Esophagus squamous epithelium (tissue), 5 donors: ENCODE measurements at places on chromosomes 12 and 14.

- no peak for DNase-seq
Measured at GRCh38 chr12:124452576-124453331, 114.7 kb downstream of the NCOR2 start.

- no peak for DNase-seq
Measured at GRCh38 chr12:8033153-8034044, 883 bp downstream of the FOXJ2 start.

DNA sequence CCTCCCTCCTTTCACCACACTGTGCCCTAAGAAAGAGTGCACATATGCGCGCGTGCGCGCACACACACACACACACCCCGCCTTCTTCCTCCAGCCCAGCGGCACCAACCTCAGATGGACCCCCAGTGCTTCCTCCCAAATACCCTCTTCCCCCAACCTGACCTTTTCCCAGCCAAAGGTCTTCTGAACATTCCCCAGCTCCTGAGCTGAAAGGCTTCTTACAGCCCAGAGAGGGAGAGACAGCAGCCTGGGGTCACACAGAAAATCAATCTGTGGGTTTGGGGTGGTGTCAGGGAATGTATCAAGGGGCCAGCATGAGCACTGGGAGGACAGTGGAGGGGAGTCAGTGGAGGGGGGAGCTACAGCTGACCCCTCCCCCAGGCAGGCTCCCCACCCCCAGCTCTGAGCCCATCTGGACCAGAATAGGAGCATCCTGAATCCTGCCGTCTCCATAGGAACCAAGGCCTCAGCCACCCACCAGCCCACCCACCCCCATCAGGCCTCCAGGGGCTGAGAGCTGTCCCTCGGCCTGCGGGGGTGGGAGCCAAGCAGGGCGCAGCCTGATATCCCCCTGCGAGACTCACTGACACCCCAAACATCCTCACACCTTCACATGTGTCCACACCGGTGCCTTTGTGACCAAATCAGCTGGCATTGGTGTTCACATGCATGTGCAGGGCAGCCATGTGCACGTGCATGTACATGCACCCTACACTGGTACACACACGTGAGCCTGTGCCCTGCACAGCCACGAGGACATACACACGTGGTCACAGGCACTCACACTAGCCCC, 5.7 kb downstream of the RASAL1 start:
- no peak for DNase-seq

GRCh38 chr12:113152835-113153814, 3.6 kb downstream of the CFAP73 start:
- DNase-seq: no peak

DNA sequence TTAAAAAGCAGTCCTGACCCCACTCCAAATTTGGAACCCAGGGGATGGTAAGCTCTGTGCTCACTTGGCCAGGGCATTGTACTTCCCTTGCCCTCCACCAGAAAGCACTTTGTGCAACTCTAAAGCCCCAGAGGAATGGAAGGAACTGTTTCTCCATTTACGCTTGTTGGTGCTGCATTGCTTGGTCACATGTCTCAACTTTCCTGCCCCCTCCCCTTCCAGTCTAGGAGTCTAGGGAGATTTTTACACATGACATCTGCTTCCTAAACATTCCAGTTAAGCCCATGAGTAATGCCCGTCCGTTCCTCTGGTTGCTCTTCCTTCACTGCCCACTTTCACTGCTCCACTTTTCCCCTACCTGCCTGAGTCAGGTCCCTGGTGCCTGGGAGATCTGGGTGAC, 92.6 kb upstream of the MAP1LC3B2 start:
- DNase-seq: no peak

- DNase-seq: no peak
Measured at GRCh38 chr12:116015525-116015924, 262.0 kb downstream of the MED13L start.

DNA sequence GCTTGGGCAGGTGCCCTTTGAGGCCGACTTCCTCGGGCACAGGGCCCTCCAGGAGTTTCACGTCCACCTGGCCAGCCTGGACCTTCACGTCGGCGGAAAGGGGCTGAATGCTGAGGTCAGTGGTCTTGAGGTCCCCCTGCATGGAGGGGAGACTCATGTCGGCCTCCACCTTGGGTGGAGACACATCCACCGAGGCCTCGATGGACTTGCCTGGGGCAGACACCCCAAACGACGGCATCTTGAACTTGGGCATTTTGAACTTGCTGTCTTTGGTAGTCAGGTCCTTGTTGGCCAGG, 24.0 kb downstream of the PLD4 start:
- DNase-seq: no peak

- no peak for DNase-seq
Measured at GRCh38 chr12:5758347-5758746, 186.7 kb downstream of the ANO2 start.

- DNase-seq: no peak
Measured at GRCh38 chr12:33587784-33588712, 148.4 kb upstream of the SYT10 start.

- DNase-seq: no peak
Measured at GRCh38 chr12:124361074-124361970, 66.4 kb downstream of the RFLNA start.

- no peak for DNase-seq
Measured at GRCh38 chr14:104436047-104436591, 143.4 kb upstream of the C14orf180 start.

DNA sequence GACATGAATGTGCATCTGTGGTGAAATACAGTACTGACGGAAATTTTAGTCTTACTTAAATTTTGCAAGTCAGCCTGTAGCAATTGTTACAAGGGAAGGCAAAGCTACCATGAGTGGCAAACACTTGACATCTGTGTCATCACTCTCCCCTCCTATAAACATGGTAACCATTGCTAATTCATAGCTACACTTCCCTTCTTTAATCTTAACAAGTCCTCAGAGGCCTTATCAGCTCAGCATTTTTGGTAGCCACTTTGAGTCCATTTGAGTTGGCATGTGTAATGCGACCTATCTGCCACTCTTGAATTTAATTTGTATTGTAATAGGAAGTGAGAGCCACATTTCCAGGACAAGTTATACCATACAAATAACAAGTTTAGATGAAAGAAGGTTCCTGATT, 218.1 kb downstream of the RMST start:
- DNase-seq: no peak

GRCh38 chr12:131202592-131203378, 249.1 kb downstream of the ADGRD1 start:
- DNase-seq: no peak
